Tibial nerve (tissue), 4 donors: ENCODE measurements at places on chromosomes 13 and 19. TPM values are rescaled to one million over a fixed set of nuclear protein-coding genes. Genes with fewer than 3 reads are reported as not detected.

CGB8 gene
- not detected for total RNA-seq

IRGC gene
- total RNA-seq: not detected

RPL13A gene
- 3,339 TPM for total RNA-seq

ERICH6B gene
- not detected for total RNA-seq

METTL21C gene
- not detected for total RNA-seq

COG3 gene
- total RNA-seq: 36.0 TPM

TEX101 gene
- total RNA-seq: not detected

CYP4F8 gene
- not detected for total RNA-seq

PSG5 gene
- not detected for total RNA-seq

GNA15 gene
- 5.2 TPM for total RNA-seq

BIVM gene
- total RNA-seq: 15.0 TPM

CYP4F2 gene
- total RNA-seq: not detected

DHPS gene
- total RNA-seq: 117 TPM

CGB2 gene
- not detected for total RNA-seq
